DMS79 treated with DMSO at 0.1 percent for 48 hours (cell line): ENCODE measurements at places on chromosomes 3 and 15.

DNA sequence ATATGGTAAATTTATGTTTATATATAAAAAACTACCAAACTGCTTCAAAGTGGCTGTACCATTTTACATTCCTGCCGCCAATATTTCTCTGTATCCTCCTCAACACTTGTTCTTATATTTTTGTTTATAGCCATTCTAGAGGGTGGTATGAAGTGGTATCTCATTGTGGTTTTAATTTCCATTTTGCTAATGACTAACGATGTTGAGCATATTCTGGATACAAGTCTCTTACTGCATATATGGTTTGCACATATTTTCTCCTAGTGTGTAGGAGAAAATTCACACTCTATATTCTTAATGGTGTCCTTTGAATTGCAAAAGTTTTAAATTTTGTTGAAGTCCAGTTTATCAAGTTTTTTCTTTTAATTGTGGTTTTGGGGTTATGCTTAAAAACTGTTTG, 15.1 kb downstream of the NMD3 start:
- DNase-seq, result no peak

- DNase-seq, result no peak
Observed at GRCh38 chr15:51470512-51470911, 129.1 kb downstream of the GLDN start.

- no peak for DNase-seq
Observed at GRCh38 chr3:63959146-63959545, 47.0 kb upstream of the SCAANT1 start.

DNA sequence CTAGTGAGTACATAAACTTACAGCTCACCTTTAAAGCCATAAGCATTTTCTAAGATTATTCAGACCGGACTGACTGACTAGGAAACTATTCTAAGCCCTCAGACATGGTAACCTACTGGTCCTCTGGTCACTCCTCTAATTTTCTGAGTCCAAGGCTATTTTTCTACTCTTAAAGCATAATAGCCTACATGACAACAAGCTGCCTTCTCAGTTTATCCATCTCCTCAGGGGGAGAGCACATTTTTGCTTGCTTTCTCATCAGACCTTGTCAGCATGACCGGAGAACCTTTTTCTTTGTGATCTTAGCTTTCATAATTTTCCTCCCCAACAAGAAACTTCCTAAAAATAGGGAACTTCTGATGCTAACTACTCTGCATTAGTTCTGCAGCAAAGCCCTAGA, 38.4 kb downstream of the UBP1 start:
- no peak for DNase-seq

GRCh38 chr3:151552589-151552988, 91.7 kb upstream of the IGSF10 start:
- DNase-seq, result no peak

GRCh38 chr3:109973733-109974132, 636.4 kb upstream of the DPPA4 start:
- no peak for DNase-seq

GRCh38 chr15:68445351-68445750, 13.4 kb upstream of the ITGA11 start:
- DNase-seq, result no peak

- DNase-seq, result no peak
Observed at GRCh38 chr3:134323966-134324962, 50.0 kb downstream of the AMOTL2 start.

DNA sequence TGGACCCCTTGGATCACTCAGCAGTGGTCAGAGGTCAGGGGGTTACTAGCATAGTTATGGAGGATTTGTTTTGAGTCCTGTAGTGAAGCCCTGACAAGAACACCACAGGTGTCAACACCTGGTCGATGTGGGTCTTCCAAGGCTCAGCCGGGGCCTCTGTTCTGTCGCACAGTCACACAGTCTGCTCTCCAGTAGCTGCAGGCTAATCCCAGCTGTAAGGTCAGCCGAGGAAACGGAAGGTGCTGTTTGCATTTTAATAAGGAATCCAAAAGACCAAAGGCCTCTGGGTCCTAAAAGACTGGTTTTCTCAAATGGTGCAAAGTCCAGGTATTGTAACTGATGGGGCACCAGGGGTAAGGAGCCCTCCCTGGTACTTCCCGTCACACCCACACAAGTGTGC, 71.7 kb downstream of the RPLP1 start:
- DNase-seq, result no peak

DNA sequence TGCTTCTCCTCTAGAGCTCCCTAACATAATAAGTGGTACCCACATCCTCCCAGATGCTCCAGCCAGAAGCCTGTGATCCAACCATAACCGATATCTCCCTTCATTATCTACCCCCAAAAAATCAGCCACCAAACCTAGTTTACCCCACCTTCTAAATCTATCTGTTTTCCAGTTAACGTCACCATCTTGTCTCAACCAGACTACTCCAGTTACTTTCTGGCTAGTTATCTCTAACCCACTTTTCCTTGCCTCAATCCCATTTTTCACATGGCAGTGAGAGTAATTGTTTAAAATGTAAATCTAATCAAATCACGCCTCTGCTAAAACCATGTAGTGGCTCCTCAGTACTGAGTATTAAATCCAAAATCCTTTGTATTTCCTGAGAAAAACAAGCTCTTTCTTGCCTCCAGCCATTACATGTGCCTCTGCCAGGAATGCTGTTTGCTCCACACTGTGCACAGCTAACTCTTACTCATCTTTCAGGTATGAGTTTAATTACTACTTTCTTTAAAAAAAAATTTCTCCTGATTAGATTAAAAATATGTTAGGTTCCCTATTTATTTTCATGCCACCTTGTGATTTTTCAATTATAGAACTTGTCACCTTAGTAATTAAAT, 15.4 kb downstream of the CCDC54 start:
- no peak for DNase-seq

- DNase-seq, result no peak
Observed at GRCh38 chr15:58380280-58380945, 51.4 kb upstream of the LIPC start.

DNA sequence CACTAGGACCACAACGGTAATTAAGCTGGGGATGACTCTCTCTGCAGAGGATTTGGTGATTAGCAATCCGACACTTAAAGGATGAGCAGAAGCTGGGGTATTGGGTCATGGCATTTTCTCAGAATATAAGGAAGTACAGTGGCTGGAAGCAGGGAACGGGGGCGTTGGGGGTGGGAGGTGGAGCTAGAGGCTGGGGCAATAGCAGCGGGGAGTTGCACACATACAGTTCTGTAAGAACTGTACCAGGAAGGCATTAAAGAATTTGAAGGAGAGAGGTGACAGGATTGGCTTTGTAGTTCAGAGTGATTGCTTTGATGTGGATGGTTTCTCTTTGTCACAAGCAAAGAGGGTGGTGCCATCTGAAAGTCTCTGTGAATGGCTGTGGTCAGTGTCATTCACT, 28.2 kb downstream of the PSMD6 start:
- DNase-seq, result no peak

DNA sequence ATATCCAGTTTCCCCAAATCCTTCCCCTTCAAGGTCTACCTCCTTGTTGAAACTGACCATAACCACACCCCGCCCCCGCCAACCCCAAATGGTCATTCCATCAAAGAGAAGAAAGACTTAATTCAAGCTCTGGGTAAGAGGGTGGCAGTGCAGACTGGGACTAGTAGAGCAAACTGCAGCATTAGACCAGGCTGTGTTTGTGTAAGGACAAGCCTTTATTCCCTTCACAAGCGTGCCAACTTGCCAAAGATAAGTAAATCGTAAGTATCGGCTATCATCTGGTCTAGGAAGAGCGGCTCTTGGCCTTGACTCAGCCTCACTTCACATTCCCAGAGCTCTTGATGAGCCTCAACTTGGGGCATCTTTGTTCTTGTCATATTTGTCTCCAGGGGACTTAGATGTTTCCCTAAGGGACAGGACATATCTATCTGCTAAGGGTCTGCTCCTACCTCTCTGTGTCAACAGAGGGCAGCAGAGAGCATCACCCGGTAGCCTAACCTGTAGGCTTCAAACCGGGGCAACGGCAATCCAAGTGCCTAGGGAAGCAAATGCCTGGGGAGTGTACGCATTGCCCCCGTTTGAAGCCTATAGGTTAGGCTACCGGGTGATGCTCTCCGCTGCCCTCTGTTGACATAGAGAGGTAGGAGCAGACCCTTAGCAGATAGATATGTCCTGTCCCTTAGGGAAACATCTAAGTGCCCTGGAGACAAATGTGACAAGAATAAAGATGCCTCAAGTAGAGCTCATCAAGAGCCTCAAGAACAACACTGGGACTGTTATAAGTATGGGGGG, 8.9 kb upstream of the MAP3K13 start:
- DNase-seq, result peak; percentile 42

DNA sequence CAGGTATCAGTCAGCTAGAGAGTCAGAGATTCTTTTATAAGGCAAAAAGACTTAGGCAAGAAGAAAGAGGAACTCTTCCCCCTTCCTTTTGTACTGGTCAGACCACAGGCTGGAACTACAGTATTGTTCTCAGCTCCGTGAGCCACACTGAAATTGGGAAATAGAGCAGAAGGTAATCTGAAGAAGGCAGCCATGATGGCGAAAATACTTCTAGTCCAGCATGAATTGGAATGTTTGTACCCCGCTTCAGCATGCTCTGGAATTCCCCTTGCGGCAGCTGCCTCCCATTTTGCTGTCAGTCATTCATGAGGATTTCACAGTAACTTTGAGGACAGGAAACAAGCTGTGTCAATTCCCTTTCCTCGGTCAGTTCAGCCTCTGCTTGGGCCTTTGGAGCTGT, 96.2 kb downstream of the CORO2B start:
- DNase-seq, result no peak

DNA sequence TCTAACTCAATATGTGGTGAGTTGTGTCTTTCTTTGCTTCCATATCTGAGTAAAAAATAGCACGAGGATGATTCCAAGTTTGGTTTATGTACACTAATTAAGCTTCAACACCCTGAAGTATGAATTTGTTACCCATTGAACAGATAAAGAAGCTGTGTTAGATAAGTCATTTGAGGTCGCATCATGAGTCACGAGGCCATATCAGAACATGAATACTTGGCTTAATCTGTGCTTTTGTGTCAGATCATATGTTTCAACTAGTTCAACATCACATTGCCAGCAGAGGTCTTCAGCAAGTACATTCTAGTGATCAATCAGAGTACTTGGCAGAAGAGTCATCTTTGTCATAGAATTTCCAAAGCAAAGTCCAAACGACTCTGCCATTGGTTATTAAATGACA, 26.3 kb upstream of the MITF start:
- no peak for DNase-seq

- DNase-seq, result peak; percentile 33
Observed at GRCh38 chr3:9704347-9705322, 1.0 kb downstream of the CPNE9 start.

GRCh38 chr3:71398157-71398836, 185.2 kb downstream of the FOXP1 start:
- DNase-seq, result no peak

DNA sequence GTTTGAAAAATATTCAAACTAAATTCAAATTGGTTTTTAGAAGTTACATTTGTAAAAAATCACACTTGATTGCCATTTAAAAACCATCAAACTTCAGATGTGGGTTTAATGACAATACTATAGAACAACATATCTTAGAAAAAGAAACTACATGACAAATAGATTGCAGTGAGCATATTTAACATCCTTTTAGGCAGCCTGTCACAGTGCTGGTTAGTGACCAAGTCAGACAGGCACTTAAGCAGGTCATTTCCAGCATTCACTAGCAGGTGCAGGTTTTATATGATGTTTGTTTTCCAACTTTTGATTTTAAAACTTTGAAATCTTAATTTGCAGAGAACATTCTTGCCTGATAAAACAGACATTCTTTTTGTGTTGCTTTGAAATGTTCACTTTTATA, 115.7 kb downstream of the MBNL1 start:
- no peak for DNase-seq

- DNase-seq, result no peak
Observed at GRCh38 chr3:106552351-106553043, 683.7 kb upstream of the CBLB start.

- DNase-seq, result no peak
Observed at GRCh38 chr3:9157651-9158362, 91.6 kb downstream of the SRGAP3 start.

- no peak for DNase-seq
Observed at GRCh38 chr15:25879438-25879837, 16.3 kb upstream of the ATP10A start.

DNA sequence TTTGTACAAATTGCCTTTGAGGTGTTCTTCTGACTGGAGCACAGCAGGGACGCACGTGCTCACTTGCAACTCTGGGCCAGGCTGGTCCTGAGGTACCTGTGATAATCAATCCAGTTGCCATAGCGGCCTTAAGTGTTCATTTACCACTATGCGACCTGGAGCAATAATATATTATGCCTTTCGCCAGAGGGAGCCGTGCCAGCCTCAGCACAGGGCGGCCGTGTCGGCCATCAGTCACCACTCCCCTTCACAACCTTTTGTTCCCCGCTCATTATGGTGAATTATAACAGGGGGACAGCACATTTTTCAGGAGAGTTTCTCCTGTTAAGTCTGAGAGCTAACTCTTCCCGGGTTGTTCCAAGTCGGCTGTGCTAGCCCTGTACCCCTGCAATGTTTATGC, 289.7 kb downstream of the RORA start:
- DNase-seq, result no peak

DNA sequence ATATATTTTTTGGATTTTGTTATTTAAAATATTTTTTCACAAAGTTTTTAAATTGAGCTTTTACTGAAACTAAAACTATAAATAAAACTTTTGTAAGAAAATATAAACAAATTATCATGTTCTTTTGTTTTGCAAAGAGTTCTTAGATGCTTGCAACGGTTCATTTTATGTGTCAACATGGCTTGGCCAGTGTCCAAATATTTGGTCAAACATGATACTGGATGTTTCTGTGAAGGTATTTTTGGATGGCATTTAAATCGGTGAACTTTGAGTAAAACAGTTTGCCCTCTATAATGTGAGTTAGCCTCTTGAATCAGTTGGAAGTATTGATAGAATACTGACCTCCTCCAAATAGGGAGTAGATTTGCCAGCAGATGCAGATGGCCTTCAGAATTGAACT, 612.6 kb upstream of the NECTIN3 start:
- DNase-seq, result no peak

DNA sequence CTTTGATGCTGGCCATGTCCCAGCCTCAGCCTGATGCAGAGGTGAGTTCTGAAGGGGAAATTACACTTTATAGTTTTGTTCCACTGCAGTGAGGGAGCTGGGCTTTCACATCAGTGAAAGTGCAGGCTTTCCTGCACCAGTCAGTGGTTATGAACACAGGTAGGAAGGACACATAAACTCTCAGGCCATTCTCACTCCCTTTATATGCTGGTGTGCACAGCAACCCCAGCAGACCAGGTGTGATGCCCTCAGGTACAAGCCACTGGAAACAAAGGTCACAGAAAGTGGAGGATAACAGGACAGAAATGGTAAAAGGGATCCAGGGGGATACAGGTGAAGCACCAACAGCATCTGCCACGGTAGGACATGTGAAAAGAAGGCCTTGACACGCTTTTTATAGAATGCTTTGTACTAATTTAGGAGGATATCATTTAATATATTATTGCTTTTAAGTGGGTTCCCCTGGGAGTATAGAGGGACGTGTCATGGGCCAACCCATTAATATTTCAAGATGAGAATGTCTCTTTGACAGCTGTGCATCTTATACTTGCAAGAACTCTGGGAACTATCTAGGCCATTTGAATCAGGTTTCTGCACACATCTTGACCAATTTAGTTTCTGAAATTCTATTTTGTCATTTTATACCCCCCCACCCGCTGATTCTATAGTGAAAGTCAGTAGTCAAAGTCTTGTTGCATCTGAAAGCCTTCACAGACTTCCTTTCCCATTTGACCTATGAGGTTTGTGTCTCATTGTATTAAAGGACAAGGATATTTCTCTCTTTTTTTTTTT, 25.0 kb upstream of the BLM start:
- no peak for DNase-seq

GRCh38 chr3:13015286-13016082, 57.7 kb downstream of the IQSEC1 start:
- DNase-seq, result no peak
